ENCODE measurements at places on chromosomes 3 and 15.
A peak's percentile ranks its signal among the peaks of the same experiment; 100 is the strongest.

DNA sequence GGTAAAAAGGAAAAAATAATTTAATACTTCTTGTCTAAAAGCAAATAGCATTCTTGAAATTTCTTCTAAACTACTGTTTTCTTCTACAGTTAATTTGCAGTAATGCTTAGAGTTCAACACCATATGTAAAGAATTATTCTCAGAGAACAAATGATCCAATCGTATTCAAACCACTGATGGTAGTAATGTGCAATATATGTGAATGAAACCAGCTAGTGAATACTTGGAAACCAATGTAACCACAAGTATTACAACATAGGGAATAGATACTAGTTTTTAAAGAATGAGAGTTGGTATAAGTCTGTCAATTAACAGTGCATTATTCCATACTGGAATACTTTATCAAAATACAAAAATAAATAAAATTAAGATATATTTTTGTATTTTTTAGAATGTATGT is 850.0 kb downstream of the DIPK2A start:
- DNase-seq = peak; percentile 68

DNA sequence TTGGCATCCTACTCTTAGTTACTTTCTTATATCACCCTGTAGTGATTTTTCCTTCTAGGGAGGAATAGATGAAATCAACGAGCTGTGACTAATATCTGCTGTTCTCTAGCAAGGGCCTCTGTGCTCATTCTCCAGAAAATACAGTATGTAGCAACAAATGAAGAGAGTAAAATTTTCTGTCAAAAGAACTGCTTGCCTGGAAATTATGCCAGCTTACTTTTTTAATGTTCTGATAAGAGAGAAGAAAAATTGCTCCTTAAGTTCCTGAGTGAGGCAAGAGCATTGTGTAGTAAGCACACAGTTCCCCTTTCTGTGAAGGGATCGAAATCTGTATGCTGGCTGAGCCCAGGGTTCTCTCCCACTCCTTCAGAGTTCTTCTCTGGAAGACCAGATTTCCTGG is 51.4 kb upstream of the GK5 start:
- DNase-seq = no peak

- DNase-seq = peak; percentile 31
These were observed 474 bp downstream of the ATP2C1 start for GRCh38 chr3:130894130-130894985.

DNA sequence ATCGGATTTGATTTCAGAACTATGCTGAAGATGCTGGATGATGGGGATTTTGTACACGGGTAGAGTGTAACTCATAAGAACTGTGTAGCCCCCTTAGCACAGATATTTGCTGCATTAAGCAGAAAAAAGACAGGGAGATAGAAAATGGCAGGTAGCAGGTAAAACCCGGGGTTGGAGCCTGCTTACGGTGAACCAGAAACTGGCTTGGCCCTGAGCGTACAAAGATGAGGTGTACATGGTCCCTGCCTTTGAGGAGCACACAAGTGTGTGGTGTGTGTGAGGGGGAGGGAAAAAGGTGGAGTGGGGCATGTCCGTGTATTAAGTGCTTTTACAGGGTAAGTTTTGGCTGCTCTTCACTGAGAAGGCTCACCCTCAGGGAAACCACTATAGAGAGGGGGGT is 3.5 kb downstream of the LPP start:
- DNase-seq = no peak

DNA sequence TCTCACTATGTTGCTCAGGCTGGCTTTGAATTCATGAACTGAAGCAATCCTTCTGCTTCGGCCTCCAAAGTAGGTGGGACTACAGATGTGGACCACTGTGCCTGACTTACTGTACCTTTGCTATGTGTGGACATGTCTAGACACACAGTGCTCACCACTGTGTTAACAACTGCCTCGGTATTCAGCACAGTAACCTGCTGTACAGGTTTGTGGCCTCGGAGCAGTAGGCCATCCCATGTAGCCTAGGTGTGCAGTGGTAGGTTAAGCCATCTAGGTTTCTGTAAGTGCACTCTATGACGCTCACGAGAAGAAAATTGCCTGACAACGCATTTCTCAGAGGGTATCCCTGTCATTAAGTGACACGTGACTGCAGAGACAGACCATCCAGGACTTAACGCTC is 70.3 kb downstream of the TAMM41 start:
- DNase-seq = no peak

DNA sequence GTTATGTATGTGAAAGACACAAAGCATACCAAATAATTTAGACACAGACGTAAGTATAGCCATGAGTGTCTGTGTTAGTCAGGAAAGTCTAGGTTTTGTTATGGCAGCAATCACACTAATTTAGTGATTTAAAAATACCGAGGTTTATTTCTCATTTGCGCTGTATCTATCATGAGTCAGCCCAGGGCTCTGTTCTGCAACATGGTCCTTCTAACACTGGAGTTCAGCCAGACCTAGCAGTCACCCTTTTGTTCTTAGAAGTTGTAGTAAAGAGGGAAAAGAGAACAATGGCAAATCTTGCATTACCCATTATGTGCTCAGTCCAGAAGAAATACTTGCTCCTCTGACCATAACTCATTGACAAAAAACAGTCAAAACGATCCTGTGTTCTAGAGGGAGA is 311.5 kb downstream of the NLGN1 start:
- DNase-seq = no peak

DNA sequence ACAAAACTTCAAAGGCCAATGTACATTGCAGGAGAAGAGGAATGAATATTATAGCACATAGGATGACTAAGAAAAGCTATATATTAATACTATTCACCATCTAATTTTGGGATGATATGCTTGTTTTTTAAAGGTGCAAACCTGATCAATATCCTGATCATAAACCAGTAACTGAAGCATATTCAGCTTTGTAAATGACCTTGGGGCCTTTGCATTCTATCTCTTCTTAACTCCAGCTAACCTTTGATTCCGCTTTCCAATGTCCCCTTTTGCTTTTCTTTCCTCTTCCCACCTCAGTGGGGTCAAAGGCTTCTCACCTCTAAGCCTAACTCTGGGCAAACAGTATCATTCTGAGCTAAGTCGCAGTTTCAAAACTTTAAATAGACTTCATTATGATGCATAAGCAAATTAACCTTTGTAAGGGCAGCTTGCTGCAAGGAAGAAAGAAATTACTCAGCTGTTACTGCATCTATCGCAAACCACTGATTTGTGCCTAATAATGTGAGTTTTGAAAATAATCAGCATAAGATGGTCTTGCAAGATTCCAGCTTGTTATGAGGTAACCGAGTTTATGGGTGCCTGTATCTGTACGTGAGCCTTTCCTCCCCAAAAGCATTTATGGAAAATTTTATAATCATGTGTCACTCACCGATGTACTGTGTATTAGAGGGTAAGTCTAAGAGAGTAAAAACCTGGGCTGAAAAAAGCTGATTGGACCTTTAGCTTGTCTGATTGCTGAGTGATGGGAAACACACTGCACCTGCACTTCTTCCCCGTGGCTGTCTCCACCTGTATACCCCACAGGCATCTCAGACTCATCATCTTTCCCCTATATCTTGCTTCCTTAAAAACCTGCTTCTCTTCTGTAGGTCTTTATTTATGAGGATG is 116.8 kb downstream of the TPRG1 start:
- DNase-seq = no peak

- DNase-seq = peak; percentile 86
These were observed 75.7 kb downstream of the ITGB5 start for GRCh38 chr3:124811436-124811835.

GRCh38 chr3:161390200-161390599 is 18.9 kb upstream of the SPTSSB start:
- DNase-seq = no peak

DNA sequence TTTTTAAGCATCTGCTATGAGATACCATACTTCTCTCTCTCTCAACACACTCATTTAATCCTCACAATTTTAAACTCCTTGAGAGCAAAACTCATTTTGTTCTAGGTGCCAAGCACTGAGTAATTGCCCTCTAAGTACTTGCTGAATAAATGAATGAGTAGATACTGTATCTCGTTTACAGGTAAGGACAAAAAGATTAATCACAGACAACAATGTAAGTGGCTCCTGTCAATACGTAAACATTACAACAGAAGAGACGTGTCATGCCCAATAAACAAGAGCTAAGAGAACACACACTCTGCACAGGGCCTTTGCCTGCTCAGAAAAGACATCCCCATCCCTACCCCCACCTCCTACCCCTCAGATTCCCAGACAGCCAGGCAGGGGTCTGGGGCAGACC is 59.8 kb downstream of the CHSY1 start:
- no peak for DNase-seq

GRCh38 chr3:59831394-59831793 is 781.6 kb upstream of the CFAP20DC start:
- DNase-seq = no peak

DNA sequence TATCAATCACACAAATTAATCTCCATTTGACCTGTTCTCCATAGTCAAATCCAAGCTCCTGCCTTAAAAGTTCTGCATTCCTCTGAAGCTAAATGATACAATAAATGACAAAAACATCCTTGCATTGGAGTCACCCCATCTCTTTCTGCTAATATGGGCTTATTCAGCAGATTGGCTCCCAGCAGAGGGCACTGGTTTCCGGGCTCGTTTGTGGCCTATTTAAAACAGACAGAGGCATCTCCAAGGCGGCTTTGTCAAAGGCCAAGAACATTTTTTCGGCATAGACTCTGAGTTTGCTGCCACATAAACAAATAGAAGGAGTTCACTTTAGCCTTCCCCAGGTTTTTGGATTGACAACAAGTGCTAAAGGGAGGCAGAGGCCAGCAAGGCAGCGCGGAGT is 204.4 kb upstream of the RASGRP1 start:
- peak; percentile 53 for DNase-seq

- no peak for DNase-seq
These were observed 5.3 kb upstream of the TXNRD3 start for GRCh38 chr3:126659915-126660886.

- no peak for DNase-seq
These were observed 5.9 kb downstream of the SH2D7 start for GRCh38 chr15:78098131-78098755.

DNA sequence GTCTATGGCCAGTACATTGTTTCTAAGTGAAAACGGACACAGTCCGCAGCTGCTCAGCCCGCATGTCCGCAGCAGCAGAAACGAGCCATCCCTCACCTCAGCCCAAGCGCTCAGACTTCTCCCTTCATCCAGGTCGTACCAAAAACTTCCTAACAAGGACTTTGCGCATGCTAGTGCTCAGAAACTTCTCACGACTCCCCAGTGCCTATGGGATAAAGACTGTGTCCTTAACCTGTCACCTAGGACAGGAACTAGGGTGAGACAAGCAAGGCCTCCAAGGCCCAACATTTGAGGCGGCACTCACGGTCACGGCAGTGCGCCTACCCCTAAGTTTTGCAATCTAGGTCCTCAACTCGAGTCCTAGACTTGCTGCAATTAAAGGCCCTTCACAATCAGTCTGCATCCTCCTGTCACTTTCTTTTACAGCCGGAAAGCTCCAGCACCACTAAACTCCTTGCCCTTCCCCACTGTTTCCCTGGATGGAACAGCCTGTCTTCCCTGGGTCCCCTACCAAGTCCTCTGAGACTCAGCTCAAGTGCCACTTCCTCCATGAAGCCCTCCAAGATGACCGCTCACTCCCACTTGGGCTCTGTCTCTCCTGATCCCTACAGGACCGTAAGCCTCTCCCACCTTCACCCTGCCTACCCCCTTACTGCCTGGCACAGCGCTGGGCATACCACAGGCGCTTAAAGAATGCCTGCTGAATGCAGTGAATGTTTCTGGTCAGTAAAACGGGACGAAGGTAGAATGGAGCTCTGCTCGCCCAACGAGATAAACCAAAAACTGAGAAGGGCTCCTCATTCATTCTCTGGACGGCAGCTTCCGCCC is 1.2 kb downstream of the CLN6 start:
- DNase-seq = peak; percentile 43

GRCh38 chr15:77475001-77475400 is 54.3 kb downstream of the HMG20A start:
- no peak for DNase-seq

DNA sequence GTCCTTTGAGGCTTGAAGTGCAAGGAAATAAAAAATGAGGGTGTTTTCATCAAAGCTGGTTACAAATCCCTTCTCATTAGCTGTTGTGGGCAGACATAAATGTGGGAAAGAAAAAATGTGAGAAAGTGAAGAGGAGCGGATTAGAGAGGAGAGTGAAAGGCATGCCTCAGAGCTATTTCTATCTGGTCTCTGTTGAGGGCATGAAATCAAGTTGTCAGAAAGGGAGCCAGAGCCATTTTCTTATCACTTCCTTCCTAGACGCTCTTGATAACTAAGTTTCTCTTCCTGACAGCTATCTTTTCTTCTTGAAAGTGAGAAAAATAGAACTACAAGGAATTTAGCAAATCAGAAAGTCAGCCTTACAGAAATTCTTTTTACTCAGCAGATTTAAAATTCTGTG is 20.8 kb upstream of the CAPN3 start:
- DNase-seq = no peak

GRCh38 chr3:127254730-127255129 is 33.1 kb downstream of the PRR20G start:
- peak; percentile 22 for DNase-seq

- DNase-seq = no peak
These were observed 288.6 kb upstream of the CNTN6 start for GRCh38 chr3:804211-804610.

DNA sequence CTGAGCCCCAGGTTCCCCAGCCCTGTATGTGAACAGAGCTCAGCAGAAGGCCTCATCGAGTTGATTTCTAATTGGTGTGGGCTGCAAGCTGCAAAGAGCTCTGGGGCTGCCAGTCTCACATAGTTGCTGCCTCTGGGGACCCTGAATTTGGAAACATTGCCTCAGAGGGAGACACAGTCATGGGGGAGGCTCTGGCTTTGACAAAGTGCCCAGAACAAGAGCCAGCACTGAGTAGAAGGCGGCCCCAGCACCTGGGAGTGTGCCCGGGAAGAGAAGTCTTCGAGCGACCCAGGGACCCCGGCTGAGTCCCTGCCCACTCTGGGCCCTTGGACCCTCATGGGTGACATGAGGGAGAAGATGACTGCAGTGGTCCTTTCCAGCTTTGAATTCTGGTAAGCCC is 7.3 kb downstream of the NTRK3 start:
- no peak for DNase-seq

DNA sequence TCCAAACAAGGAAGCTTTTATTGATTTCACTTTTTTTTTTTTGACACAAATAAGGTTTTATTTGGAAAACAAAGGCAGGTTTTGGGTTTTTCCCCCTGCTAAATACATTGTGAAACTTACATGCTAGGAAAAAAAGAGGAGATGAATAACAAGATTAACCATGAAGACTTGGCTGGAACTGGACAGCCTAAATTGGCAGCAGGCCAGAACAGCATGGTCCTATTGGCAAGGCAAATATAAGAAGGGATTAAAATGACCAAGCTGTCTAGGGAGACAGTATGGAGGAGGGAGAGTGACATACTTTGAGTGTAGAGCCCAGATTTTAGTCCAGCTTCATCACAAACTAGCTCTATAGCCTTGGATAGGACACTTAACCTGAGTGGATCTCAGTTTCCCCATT is 63.9 kb upstream of the BBX start:
- no peak for DNase-seq

- DNase-seq = no peak
These were observed 68.8 kb downstream of the AQR start for GRCh38 chr15:34900748-34901147.

GRCh38 chr3:43871627-43872245 is 181.0 kb downstream of the ABHD5 start:
- no peak for DNase-seq
